ENCODE measurements at places on chromosomes 7 and 10.

DNA sequence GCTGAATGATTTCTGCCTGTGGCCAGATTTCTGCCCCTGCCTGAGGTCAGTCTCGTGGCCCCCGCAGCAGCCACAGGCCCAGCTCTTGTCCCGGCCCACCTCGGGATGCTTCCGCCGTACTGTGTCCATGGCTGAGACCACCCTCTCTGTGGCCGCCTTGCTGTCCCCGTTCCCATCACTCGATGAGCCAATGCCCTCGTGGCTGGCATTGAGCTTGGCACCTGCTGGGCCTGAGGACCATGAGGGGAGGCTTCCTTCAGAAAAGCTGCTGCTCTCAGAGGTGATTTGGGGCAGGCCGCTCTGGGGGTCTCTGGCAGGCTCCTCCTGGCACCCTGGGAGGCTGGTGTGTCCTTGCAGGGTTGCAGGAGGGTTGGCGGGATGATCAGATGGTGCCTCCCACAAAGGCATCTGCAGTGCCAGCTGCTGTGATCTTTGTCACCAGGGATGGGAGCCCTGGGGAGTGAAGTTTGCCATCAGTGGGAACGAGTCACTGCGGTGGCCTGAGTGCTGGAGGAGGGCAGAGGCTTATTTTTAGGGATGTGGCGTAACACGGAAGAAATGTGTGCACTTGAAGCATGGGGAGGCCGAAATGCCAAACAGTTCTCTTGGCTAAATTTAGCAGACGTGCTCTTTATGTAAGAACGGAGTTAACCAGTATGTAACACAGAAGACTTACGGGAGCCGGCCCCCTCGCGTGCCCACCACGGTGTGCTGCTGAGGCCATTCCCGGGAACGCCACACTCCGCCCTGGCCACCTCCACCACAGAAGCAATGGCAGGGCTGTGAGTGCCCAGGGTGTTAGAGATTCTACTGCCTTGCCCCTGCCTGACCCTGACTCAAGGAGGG is 47.7 kb downstream of the VIPR2 start:
- DNase-seq, result no peak

- no peak for DNase-seq
Observed at GRCh38 chr7:158470336-158470735, 117.3 kb downstream of the PTPRN2 start.

DNA sequence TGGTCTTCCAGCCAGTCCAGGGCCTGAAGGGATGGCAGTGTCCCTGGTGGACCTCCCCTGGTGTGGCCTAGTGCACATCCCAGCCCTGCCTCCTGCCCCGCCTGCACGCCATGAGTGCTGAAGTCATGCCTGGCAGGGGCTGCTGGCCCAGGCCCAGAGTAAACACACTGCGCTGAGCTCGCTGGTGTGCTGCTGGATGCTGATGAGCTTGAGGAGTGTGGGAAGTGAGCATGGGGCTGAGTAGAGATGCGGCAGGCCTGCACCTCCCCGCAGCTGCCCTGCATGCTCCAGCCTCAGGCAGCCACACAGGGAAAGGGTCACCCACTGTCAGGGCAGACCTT is 43.2 kb downstream of the HTRA1 start:
- no peak for DNase-seq

DNA sequence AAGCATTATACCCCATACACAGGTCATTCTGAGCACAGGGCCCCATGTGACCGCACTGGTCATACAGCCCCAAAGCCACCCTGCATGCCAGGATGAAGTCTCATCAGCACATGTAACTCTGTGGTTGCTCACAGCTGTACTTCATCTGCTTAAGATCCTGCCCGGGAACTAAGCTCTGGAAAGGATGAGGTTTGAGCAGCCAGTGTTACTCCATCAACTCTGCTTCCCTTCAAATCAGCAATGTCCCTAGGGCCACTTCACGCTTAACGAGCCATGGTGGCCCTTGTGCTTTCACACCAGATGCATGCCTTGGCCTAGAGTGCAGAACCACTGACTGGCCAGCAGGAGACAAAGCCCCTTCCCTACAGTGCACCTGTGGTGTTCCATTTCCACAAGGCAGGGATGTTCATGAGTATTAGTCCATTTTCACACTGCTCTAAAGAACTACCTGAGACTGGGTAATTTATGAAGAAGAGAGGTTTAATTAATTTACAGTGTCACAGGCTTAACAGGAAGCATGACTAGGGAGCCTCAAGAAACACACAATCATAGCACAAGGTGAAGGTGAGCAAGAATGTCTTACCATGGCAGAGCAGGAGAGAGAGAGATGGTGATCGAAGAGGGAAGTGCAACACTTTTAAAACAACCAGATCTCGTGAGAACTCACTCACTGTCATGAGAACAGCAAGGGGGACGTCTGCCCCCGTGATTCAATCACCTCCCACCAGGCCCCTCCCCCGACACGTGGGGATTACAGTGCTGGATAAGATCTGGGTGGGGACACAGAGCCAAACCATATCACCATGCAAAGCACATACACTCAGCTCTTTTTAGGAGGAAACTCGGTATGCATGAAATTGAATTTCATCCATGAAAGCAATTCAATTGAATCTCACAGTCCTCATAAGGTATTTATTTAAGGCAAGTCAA is 149.0 kb upstream of the CDCA7L start:
- DNase-seq, result no peak

DNA sequence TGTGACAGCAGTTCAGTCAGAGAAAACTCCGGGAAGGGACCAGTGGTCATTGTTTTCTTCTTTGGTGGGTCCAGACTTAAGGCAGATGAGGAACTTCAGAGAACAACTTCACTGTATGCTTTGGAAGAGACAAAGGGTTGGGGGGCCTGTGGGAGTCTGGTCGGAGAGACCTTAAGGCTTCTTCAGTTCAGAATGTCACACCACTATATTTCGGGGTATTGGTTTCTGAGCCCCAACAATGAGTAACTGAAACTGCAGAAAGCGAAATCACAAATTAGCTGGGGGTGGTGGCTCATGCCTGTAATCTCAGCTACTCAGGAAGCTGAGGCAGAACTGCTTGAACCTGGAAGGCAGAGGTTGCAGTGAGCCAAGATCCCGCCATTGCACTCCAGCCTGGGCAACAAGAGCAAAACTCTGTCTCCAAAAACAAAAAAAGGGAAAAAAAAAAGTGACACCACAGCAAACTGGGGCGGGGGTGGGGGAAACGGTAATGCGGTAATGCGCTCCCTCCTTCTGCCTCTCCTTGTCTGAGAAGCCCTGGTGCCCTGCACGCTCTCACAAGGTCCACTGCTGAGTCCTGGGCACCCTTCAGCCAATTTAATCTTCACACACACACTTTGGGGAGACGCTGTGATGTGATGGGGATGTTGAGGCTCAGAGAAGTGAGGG is 2.2 kb upstream of the ADIRF start:
- DNase-seq, result no peak

DNA sequence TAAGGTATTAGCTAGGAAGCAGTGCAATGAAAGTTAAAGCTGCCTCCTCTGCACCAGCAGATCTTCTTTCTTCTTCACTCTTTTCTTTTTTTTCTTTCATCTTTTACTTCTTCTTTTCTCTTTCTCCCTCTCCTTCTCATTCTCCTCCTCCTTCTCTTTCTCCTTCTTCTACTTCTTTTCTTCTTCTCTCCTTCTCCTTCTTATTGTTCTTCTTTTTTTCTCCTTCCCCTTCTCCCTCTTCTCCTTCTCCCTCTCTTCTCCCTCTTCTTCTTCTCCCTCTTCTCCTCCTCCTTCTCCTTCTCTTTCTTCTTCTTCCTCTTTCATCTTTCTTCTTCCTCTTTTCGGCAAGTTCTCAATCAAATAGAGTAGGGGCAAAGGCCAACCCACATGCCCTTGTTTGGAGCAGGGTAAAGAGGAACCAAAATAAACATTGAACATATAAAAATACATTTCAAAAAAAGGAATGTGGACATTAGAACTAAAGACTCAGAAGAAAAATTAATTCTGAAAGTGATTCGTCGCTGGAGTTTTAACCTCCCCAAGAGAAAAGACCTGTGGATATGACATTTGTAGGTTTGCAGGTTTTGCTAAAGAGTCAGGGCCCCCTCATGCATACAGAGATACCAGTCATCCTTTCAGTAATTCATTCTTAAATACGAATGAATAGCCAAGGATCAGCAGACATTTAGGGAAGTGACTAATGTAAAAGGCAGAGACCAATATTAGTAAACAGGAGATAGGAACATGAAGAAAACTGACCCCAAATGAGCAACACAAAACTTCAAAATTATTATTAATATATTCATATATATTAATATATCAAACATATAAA is 93.0 kb upstream of the RSU1 start:
- DNase-seq, result no peak

GRCh38 chr10:131206111-131206995 is 105.2 kb downstream of the TCERG1L start:
- no peak for DNase-seq

- DNase-seq, result no peak
Observed at GRCh38 chr10:63042256-63042655, 90.9 kb upstream of the NRBF2 start.

- no peak for DNase-seq
Observed at GRCh38 chr7:78953726-78954363, 499.6 kb downstream of the MAGI2 start.

DNA sequence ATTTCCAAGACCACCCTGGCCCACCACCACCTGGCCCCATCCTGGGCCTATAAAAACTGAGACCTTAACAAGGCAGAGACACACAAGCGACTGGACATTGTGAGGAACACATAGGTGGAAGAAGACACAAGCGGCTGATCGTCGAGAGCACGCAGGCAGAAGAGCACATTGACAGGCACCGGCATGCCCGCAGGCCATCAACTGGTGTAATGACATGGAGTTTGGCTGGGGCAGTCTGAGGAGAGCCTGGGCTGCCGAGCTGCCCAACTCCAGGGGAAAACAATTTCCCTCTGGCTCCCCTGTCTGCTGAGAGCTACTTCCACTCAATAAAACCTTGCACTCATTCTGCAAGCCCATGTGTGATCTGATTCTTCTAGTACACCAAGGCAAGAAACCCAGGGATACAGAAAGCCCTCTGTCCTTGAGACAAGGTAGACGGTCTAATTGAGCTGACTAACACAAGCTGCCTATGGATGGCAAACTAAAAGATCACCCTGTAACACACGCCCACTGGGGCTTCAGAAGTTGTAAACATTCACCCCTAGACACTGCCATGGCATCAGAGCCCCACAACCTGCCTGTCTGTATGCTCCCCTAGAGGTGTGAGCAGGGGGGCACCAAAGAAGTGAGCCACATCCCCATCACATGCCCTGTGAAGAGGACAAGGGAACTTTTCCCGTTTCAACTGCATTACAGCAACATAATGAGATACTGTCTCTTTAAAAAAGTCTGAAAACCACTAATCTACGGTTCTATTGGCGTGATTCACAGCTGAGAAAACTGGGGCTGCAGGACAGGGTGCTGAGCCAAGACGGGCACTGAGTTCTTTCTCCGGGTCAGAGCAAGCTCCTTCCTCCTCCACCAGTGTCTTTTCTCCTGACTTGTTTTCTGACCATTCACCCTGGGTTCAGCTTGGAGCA is 18.5 kb upstream of the TNS3 start:
- no peak for DNase-seq

DNA sequence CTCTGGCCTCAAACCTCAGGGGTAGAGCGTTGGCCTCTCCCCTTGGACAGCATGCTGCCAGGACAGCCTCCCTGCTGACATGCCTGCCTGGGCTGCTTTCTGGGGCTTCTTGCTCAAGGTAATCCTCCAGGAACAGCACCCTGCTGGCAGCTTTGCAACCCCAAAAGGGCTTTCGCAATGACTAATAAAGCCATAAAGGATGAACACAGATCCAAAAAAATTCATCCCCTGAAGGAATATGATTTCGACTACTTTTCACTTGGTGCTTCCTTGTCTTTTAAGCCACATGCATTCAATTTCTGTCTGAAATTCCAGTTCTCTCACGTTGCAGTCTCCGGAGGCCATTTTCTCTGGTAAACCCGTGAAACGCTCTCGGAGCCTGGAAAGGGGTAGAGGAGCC is 15.1 kb upstream of the SH3PXD2A start:
- no peak for DNase-seq

DNA sequence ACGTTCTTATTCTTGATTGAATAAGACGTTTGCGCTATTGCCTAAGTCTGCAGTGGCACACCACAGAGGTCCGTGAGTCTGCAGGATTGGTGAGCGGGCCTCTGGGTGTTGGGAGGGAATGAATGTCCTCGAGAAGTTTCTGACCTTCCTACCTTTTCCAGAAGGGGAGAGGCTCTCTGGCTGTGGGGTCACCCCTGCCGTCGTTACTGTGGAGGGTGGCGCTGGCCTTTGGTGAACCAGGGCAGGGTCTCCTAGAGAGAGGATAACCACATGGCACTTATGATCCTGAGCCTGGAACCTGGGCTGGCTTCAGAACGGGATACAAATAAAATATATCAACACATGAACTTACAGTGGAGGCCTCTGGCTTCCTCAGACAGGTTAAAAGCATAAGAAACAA is 13.8 kb downstream of the IL15RA start:
- DNase-seq, result no peak

GRCh38 chr10:31820096-31820495 is 108.5 kb downstream of the ARHGAP12 start:
- DNase-seq, result no peak

GRCh38 chr10:65320236-65321026 is 1605.4 kb upstream of the LRRTM3 start:
- no peak for DNase-seq

DNA sequence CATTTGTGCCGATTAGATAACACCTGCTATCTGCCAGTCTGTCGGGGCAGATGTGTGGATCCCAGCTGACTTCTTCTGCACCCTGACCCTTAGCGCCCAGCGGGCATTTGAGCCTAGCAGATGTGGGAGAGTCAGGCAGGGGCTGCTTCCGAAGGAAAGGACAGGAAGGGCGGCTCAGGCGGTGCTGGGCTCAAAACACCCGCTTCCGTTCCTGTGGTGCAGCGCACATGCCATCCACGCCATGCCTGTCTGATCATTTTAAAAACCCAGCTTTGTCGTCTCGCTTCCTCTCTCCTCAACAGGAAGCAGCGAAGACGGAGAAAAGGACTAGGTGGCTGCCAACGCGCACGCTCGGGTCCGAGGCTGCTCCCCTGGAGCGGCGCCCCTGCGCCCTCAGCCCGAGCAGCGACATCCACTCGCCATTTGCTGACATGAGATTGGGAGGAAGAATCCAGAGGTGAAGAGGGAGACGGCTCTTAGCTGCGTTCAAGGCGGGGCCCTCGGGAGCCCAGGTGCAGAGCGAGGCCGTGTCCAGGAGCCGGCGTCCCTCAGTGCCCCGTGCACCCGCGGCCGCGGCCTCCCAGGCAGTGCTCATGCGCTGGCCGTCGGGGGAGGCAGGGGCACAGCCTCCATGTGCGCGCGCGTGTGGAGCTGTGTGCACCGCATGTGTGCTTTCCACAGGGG is 5.9 kb upstream of the BHLHA15 start:
- no peak for DNase-seq

- no peak for DNase-seq
Observed at GRCh38 chr10:18777258-18777657, 118.0 kb downstream of the ARL5B start.
